K562 (cell line): ENCODE measurements at places on chromosomes 11 and 22. TPM values are rescaled to one million over a fixed set of nuclear protein-coding genes. Genes with fewer than 3 reads are reported as not detected.
A peak's percentile ranks its signal among the peaks of the same experiment; 100 is the strongest.

DNA sequence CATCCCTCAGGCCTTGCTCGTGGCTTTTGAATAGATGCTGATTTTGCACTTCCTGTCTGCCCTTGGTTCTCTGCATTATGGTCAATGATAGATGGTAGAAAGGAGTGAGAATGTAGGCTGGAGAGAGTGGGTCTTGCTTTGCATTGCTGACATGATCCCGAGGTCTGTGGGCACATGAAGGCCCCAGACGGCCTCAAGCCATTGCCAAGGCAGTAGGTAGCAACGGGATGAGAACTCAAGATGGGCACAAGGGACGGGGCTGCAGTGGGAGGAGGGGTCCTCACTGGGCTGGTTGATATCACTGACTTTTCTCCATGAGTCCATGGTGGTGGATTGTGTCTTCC is 54.0 kb downstream of the GAB4 start:
- peaks cover 16% of the 10 kb centered on the region; the same call in 1 of the 2 replicates for H3K27me3 ChIP-seq
- H3K27ac ChIP-seq = no peak overlapping the region
- no peaks in the 10 kb centered on the region for H3K36me3 ChIP-seq
- H3K4me3 ChIP-seq = no peak overlapping the region

GRCh38 chr11:58575377-58576020 is at the start of gene LPXN:
LPXN (minus strand) TSS chr11:58575856; CDS start chr11:58575772, 84 bp downstream.
- no peak for DNase-seq
- peaks cover 9% of the 10 kb centered on the region for H3K4me1 ChIP-seq
- no peaks in the 10 kb centered on the region for H3K27me3 ChIP-seq
- peak within 1 kb of the TSS; percentile 63 for H3K4me3 ChIP-seq

- peaks cover 13% of the 10 kb centered on the region for H3K4me1 ChIP-seq
- no peaks in the 10 kb centered on the region for H3K27me3 ChIP-seq
- H3K36me3 ChIP-seq = peaks cover 2% of the 10 kb centered on the region; the same call in 1 of the 3 replicates
- DNase-seq = no peak
- H3K27ac ChIP-seq = no peak overlapping the region
Observed at GRCh38 chr22:49452362-49452946, 375.2 kb downstream of the BRD1 start.

- H3K27me3 ChIP-seq = no peaks in the 10 kb centered on the region
- H3K27ac ChIP-seq = peak overlapping the region; percentile 71; the same call in 1 of the 3 replicates
- H3K4me1 ChIP-seq = peaks cover 30% of the 10 kb centered on the region
- no peak for DNase-seq
Observed at GRCh38 chr22:35743326-35743860, 25.7 kb downstream of the APOL5 start.

GRCh38 chr22:31272522-31273446 is 19.5 kb downstream of the PIK3IP1 start:
- peak; percentile 43 for DNase-seq
- no peaks in the 10 kb centered on the region for H3K4me1 ChIP-seq
- no peak overlapping the region for H3K4me3 ChIP-seq

- H3K27me3 ChIP-seq = no peaks in the 10 kb centered on the region
- H3K36me3 ChIP-seq = no peaks in the 10 kb centered on the region
- DNase-seq = no peak
Observed at GRCh38 chr11:92376146-92376599, 151.6 kb downstream of the FAT3 start.

DNA sequence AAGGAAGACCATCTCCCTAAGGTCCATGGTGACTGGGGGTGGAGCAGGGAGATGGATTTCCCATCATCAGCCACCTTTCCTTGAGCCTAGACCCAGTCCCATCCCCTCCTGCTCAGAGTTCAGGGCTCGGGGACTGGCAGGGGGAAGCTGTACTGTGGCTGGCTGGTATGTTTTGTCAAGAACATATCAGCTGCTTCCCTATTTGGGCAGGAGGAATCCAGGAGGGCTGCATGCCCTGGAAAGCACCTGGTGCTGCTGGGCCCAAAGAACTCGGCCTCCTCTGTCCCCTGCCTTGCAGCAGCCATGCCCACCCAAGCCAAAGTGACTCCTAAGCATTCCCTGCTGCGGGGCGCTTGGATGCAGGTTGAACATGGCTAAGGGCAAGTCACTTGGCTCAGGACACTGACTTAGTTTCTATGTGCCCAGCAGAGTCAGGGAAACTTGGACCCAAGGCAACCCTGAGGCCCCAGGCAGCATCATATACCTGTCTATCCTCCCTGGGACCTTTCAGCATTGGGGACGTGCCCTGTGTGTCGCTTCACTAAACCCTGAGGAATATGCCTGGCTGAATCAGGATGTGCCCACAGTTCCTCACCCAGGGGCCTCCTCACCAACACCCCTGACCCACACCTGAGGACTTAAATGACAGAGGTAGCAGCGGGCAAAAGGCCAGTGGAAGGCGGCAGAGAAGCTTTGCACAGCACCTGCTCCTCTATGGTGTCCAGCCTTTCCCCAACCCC is 43.1 kb downstream of the BUD13 start:
- no peak overlapping the region for H3K27ac ChIP-seq
- H3K36me3 ChIP-seq = no peaks in the 10 kb centered on the region
- DNase-seq = no peak
- peaks cover 70% of the 10 kb centered on the region for H3K27me3 ChIP-seq
- no peak overlapping the region for H3K4me3 ChIP-seq
- no peaks in the 10 kb centered on the region for H3K4me1 ChIP-seq

DNA sequence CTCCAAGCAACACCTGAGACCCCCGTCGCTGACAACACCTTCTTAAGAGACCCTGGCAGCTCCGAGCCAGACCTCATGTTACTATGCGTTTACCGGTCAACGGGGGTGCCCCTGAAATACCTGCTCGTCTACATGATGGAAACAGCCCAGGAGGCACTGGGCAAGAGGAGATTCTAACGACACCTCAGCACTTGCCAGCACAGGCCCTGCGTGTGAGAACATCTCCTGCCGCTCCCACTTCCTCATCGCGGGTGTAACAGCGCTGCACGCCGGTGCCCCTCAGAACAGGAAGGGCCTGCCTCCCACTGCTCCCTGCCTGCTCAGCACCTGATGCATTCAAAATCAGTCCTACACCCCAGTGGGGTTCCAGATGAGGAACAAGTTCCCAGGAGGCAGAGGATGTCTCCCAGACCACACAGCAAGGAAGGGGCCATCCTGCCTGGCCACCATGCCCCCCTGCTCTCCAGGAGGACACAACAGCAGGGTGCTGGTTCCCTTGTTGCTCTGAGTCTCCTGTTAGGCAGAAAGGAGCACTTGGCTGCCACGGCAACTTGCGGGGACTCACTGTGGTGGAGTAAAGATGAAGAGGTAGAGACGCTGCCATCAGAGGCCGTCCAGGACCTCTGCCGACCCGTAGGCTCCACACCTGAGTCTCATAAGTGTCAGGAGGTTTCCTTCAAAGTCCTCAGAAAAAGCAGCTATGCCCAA is 2.1 kb downstream of the TOLLIP start:
- H3K27ac ChIP-seq = no peak overlapping the region
- no peaks in the 10 kb centered on the region for H3K27me3 ChIP-seq
- H3K4me3 ChIP-seq = no peak overlapping the region
- DNase-seq = no peak
- peaks cover 15% of the 10 kb centered on the region; the same call in 1 of the 3 replicates for H3K36me3 ChIP-seq

The OR5A1 gene
- total RNA-seq = not detected in 2 replicates

The WNT7B gene
- total RNA-seq = not detected in 2 replicates

The GAL3ST3 gene
- total RNA-seq = not detected in 2 replicates

The NXPE2 gene
- total RNA-seq = 0.13 TPM in 1 of 2 replicates, not detected in the other
